Left renal cortex interstitium (tissue), 4 donors: ENCODE measurements at places on chromosomes 3 and 15. TPM values are rescaled to one million over a fixed set of nuclear protein-coding genes. Genes with fewer than 3 reads are reported as not detected.

DNA sequence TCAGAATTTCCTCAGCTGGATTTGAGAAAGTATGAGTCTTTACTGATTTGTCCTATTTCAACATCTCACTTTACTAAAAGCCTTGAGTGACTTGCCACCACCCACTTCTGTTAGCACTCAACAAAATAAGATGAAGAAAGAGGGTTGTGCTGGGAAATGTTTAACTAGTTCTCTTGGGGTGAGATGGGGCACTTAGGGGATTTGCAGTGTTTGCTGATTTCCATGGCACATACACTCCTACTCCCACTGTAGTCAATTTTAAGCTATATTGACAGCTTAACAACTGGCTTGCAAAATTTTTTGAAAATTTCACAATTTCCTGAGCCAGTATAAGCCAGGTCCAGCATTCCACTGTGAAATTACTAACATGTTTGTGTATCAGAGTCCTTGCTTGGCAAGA is 463.1 kb upstream of the ARHGEF26 start:
- no peak for DNase-seq

DNA sequence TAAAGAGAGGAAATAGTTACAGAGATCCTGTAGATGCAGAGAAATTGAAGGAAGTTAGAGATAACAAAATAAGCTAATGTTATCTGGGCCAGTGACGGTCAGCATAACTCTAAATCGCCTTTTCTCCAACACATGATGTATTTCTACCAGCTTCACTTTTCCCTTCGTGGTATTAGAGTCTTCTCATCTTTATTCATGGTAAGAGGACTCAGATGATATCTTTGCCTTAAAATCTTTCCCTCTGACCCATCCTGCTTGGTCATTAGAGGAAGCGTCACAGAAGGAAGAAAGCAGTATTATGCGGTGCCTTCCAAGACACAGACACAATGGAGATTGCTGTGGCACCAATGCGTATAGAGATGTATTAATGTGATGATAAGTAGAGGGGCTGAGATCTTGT is 320.7 kb upstream of the GOLIM4 start:
- DNase-seq = no peak

GRCh38 chr3:150447631-150448465 is 39.8 kb downstream of the TSC22D2 start:
- DNase-seq = no peak

GRCh38 chr3:39291903-39292329 is 12.1 kb upstream of the CX3CR1 start:
- DNase-seq = no peak

GRCh38 chr15:67701669-67702068 is 123.6 kb upstream of the SKOR1 start:
- no peak for DNase-seq

DNA sequence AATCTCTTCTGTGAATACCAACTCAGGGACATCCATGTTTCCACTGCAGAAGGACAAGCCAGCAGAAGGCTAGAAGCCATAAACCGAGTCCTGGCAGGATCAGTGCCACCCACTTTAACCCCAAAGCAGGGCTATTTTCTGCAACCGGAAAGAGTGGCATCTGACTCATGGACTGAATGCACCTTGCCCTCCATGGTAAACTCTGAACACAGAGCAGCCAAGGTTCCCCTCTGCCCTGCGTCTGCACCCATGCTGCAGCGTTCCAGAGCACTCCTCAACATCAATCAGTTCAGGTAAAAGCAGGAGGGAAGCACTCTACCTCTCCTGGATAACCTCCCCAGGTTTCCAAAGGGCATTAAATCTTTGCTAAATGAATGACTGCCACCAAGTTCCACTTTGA is 801 bp upstream of the NGRN start:
- no peak for DNase-seq

The LSMEM2 gene
- polyA plus RNA-seq = 0.44 TPM

The OR5K3 gene
- polyA plus RNA-seq = not detected

The TMEM89 gene
- 0.21 TPM for polyA plus RNA-seq
